ENCODE measurements at places on chromosomes 13 and 19. TPM values are rescaled to one million over a fixed set of nuclear protein-coding genes. Genes with fewer than 3 reads are reported as not detected.

The GNG7 gene
- 1.6 TPM for total RNA-seq

The RFPL4A gene
- 0.52 TPM for total RNA-seq

The LRRC4B gene
- total RNA-seq: 5.2 TPM

The URAD gene
- not detected for total RNA-seq

The LCP1 gene
- total RNA-seq: 25.6 TPM

The ZNF549 gene
- 8.9 TPM for total RNA-seq

The SPATA13 gene
- total RNA-seq: 3.7 TPM

The SIAH3 gene
- under 0.01 TPM for total RNA-seq

The CEACAM3 gene
- total RNA-seq: not detected
